IMR-90 (cell line): ENCODE measurements at places on chromosomes 7 and 10. TPM values are rescaled to one million over a fixed set of nuclear protein-coding genes. Genes with fewer than 3 reads are reported as not detected.

DNA sequence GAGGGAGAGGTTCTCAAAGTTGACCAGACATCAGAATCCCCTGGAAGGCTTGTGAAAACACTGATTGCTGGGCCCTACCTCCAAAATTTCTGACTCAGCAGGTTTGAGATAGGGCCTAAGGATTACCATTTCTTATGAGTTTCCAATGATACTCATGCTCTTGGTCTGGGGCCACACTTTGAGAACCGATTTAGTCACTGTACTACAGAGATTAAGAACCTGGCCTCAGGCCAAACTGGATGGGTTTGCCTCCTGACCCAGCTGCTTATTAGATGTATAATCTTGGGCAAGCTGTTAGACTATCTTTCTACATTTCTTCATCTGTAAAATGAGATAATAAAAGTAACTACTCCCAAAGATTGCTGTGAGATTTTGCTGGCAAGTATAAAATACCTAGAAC is 77.1 kb upstream of the SCIN start:
- DNase-seq = peak; percentile 1

DNA sequence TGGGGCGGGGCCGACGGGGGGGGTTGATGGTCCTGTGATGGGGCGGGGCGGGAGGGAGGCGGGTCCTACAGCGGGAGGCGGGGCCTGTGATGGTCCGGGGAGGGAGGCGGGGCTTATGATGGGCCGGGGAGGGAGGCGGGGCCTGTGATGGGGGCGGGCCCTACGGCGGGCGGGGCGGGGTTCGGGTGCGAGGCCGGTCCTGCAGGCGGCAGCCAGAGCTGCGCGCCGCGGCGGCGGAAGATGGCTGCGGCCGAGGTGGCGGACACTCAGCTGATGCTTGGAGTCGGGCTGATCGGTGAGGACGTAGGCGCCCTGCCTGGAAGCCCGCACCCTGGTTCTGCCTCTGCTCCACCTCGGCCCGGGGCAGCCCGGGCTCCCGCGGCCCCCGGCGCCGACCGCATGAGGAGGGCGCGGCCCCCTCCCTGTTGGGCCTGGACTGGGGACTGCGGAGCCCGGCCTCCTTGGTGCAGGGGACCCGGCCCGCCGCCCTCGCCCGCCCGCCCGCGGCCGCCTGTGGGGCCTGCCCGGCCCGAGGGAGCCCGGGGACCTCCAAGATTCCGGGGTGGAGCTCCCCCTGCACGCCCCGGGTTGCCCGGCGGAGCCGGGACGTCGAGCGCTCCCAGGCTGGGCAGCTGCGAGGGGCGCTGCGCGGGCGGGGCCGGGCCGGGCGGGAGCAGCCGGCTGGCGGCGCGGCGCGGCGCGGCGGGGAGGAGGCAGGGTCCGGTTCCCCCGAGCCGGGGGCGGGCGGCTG is at the start of gene DENND10:
TSS of gene DENND10 (plus strand) at position 211 of the 751 bp plus-strand sequence. CDS start at position 241, 30 bp downstream.
- peak; percentile 72 for DNase-seq

DNA sequence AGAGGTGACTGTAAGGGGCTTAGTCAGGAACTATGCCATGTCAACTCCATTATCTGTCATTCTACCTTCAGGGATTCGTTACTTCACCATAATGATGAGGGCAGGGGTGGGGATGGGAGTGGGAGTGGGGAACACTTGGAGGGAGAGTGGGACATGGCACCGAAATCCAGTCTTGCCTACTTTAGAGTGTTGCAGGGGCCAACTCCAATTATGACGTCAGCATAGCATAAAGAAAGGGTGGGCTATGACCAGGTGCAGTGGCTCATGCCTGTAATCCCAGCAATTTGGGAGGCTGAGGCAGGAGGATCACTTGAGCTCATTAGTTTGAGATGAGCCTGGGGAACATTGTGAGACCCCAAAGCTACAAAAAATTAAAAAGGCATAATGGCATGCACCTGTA is 512.2 kb downstream of the GATA3 start:
- no peak for DNase-seq

- no peak for DNase-seq
Measured at GRCh38 chr10:49172777-49173132, 15.4 kb downstream of the TMEM273 start.

GRCh38 chr7:97009753-97010732 is 4.7 kb downstream of the DLX6 start:
- DNase-seq = no peak

The CCDC146 gene
- 0.54 and 0.83 TPM in 2 replicates for total RNA-seq

The OR2A42 gene
- total RNA-seq = not detected in 2 replicates

GRCh38 chr10:12564173-12564572 is 214.8 kb downstream of the CAMK1D start:
- DNase-seq = peak; percentile 49

GRCh38 chr10:72000073-72001032 is 36.2 kb downstream of the CHST3 start:
- DNase-seq = no peak

The OR2A5 gene
- total RNA-seq = not detected in 2 replicates

The OR9A2 gene
- not detected in 2 replicates for total RNA-seq

The ANKRD22 gene
- total RNA-seq = not detected in 2 replicates

DNA sequence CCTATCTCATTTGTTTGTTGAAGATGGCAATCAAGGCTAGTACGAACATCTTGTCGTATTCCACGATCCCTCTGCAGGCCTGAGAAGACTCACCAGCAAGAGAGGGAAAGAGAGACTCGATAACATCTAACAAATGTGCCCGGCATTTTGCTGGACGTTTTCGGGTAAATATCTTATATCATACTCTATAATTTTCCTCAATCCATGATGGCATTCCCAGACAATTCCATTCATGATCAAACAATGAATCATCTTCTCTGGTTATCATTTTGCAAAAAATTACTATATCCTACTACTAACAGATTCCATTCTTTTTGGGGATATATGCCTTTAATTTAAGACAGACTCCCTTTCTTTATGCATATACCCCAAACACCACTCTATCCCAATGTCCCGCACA is 118.1 kb downstream of the TYW1B start:
- peak; percentile 4 for DNase-seq

GRCh38 chr7:95435422-95435780 is 573 bp upstream of the PON2 start:
- DNase-seq = no peak

The GPC2 gene
- total RNA-seq = 1.4 and 1.8 TPM in 2 replicates

GRCh38 chr10:48234295-48234694 is 40.2 kb downstream of the FRMPD2 start:
- no peak for DNase-seq

- peak; percentile 31 for DNase-seq
Measured at GRCh38 chr10:58543141-58543540, 30.5 kb downstream of the BICC1 start.

- peak; percentile 44 for DNase-seq
Measured at GRCh38 chr7:41629711-41630111, 73.2 kb downstream of the INHBA start.

GRCh38 chr7:1041551-1042491 is 2.5 kb upstream of the GPR146 start:
- peak; percentile 12 for DNase-seq

The VSTM4 gene
- 2.5 and 2.9 TPM in 2 replicates for total RNA-seq

- no peak for DNase-seq
Measured at GRCh38 chr10:44280226-44281014, 104.5 kb downstream of the CXCL12 start.

DNA sequence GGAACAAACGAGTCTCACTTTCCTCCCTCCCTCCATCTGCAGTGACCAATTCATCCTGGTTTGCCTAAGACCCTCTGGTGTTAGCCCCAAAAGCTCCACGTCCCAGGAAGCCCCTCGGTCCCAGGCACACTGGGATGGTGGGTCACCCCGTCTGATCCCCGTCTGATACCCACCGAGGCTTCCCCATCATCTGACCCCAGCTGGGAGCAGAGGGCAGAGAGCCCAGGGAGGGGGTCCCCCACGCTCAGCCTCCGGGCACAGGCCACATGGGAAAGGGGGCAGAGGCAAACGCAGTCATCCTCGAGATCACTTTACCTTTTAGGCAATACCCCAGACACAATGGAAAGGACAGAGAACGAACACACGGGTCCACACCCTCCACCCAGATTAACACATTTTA is 291.6 kb upstream of the PPP2R2D start:
- DNase-seq = no peak

DNA sequence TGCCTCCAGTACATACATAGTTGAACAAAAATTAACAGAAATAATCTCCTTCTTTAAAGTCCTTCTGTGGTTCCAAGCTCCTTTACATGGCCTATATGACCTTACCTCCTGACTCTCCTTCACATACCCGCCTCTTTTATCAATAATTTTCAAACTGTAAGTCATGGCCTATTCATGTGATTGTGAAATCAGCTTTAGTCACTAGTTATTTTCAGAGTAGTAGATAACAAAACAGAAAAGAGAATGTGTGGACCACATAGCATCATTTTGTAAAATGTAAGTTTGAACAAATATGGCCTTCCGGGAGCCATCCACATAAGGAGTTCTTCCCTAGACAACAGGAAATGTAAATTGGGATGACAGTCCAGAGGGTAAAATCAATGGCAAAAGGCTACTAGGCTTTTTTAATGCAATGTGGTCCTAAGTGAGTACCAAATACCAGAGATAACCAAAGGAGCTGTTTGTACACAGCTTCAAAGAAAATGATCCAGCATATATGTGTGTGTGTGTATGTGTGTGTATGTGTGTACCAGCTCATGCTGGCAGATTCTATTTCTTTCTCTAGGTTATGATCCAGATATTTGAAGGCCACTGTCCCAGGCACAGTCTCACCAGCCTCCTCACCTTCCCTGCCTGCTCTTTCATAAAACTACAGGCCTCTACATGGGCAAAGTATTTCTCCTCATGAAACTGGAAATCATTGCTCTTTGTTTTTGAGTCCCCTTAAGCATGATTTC is 12.3 kb upstream of the FAM133B start:
- peak; percentile 47 for DNase-seq

GRCh38 chr10:98240524-98240923 is 27.5 kb downstream of the LOXL4 start:
- DNase-seq = no peak

GRCh38 chr10:48700493-48700892 is 15.8 kb downstream of the WDFY4 start:
- no peak for DNase-seq

The NUB1 gene
- 20.1 and 31.9 TPM in 2 replicates for total RNA-seq

The SLC26A3 gene
- total RNA-seq = not detected in 2 replicates

DNA sequence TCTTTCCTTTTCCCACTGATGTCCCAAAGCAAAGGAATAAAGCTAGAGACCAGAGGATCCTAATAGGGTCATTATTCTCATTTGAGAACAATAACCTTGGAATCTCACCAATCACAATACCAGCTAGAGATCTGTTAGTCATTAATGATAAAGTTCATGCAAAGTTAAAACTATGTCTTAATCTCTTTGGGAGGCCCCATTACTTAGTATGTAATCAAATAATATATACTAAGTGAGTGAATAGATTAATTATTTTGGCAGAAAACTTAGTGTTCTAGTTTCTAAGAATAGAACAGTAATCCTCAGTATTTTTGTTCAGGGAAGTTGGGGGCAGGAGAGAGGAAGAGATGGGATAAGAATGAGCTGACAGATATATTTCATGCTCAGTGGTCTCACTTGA is 227.2 kb downstream of the MTERF1 start:
- no peak for DNase-seq

DNA sequence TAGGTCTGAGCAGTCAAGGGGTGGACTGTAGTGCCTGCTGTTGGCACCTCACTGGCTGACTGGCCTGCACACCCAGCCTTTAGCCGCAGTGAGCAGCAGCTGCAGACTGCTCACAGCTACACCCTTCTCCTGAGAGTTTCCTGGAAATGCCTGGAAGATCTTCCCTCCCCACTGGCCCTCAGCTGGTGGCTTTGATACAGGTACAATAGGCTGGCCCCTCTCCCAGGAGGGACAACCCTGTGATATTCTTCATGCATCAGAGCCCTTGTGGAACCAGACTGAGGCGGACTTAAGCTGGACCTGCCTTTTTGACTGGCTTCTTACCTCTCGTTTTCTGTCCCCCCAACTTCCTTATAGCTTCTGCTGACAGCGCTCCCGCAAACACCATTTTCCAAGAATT is 6.4 kb downstream of the GCK start:
- no peak for DNase-seq

DNA sequence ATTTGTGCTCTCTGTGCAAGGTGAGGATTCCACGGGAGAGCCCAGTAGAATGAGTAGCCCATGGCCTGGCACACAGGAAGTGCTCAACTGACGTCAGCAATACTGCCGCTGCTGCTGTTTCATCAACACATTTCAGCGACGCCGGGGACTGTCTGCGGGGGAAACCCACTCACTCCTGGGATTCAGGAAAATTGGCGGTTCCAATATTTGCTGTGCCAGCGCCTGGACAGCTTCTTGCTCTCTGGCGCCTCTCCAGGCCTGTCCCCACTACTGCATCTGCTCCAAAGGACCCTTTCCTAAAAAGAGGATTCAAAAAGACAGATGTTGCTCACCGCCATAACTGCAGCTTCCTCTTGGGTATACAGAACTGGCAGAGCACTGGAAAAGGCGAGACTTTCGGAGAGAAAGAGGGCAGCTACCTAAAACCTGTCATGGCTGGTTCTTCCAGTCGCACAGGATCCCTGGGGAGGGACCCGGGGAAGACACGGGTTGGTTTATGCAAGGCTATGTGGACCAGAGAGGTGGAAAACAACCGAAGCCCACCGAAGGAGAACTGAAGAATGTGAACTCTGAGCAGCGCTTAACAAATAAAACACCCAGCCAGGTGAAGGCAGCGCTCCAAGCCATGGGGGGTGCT is 39.7 kb upstream of the ENO4 start:
- no peak for DNase-seq

DNA sequence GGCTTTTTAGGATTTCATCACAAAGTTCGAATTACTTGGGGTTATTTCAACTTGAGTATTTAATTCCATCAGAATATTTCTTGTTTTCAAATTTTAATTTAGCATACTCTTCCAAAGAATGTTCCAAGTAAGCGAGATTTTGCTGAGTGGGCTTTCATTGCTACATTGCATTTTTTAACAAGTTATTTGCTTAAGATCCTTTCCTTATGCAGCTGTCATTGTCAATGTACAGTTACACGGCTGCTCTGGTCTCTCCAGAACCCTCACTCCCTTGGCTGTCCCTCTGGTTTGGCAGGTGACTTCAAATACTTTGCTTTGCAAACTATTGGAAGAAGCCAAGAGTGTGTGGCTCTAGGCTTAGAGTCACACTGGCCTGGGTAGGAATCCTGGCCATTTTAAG is 80.0 kb downstream of the CFAP58 start:
- DNase-seq = no peak

The ENO4 gene
- under 0.01 TPM in 2 replicates for total RNA-seq

DNA sequence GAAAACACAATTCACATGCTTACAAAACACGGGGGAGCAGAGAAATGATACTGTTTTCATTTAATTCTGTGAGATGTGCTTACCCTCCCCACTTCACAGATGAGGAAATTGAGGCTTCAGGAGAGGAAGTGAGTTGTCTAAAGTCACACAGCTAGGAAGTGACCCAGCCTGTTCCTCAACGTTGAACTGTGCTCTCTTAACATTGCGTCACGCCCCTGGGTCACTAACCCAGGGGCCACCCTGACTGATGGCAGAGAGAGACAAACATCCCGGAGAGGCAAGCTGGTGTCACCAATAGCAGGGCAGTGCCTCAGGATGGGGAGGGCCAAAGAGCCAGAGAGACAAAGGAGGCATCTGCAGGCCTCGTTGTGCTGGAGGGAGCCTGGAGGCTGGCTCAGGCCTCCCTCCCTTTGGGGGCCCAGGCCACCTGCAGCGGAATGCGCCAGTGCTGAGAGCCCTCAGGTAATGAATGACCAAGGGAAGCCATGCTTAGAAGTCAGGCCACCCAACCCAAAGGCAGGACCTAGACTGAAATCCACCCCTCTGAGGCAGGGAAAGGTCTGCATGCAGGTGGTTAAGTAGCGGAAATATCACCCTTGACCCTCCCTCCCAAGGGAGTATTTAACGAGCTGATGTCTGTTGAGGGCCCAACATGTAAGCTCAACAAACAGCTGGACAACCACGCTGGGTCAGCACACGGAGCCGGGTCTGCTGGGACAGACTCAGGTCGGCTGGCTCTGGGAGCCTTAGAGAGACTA is 81.3 kb downstream of the C10orf105 start:
- no peak for DNase-seq
